Chondrocyte (in vitro differentiated cells): ENCODE measurements at places on chromosomes 4 and X. TPM values are rescaled to one million over a fixed set of nuclear protein-coding genes. Genes with fewer than 3 reads are reported as not detected.

- DNase-seq = no peak
Observed at GRCh38 chr4:54060116-54060515, 4.3 kb downstream of the CHIC2 start.

DNA sequence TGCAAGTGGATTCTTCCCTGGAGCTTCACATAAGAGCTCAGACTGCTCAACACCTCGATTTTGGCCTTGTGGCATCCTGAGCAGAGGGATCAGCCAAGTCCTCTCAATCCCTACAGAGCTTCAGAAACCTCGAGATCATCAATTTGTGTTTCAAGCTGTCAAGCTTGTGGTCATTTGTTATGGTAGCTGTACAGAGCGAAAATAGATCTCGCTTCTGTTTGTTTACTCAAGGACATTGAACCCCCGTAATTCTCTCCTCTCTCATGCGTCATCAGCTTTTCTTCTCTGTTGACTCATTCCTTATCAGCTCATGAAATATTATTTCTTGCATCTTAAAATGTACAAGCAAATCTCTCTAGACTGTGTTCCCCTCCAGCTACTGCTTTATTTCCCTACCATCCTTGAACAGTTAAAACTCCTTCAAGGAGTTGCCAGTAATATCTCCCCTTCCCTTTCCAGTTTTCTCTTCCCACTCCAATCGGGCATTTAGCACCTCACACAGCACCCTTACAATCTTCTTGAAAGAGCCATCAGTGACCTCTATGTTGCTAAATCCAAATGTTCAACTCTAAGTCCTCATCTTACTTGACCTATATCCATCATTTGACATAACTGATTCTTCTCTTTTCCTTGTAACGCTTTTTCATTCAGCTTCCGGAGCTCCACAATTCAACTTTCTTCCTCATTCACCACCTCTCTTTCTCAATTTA lies 106.2 kb upstream of the FAT1 start:
- no peak for DNase-seq

Gene TMEM33
- total RNA-seq = 49.9 to 53.1 TPM (median 50.8 TPM) in 3 replicates

Gene MID2
- total RNA-seq = 18.0 to 19.8 TPM (median 18.7 TPM) in 3 replicates

DNA sequence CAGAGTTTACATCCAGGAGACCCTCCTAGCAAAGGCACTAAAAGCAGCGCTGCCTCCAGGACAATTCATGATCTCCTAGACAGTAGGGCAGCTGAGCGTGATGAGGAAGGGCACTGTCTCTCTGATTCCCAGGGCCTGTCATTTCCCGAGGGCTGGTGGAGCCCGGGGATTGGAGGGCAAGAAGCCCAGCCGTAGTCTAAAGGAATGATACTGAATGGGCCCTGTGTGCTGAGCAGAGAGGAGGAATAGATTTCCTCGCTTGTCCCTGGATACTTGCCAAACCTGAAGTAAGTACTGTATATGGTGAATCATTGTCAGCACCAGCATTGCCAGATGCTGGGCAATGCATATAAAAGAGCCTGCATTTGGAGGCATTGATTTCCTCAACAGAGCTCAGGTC lies 88.0 kb upstream of the SLITRK2 start:
- no peak for DNase-seq

Gene EPGN
- 0.62 to 4.5 TPM (median 1.1 TPM) in 3 replicates for total RNA-seq
